ENCODE measurements at places on chromosomes 3 and 15.

- ATAC-seq = peak; percentile 76
These were observed 3.5 kb upstream of the SHISA5 start for GRCh38 chr3:48507256-48508061.

- ATAC-seq = no peak
These were observed 4.9 kb upstream of the KY start for GRCh38 chr3:134655706-134656105.

- ATAC-seq = no peak
These were observed 42.6 kb upstream of the SEMA6D start for GRCh38 chr15:47674586-47675232.

DNA sequence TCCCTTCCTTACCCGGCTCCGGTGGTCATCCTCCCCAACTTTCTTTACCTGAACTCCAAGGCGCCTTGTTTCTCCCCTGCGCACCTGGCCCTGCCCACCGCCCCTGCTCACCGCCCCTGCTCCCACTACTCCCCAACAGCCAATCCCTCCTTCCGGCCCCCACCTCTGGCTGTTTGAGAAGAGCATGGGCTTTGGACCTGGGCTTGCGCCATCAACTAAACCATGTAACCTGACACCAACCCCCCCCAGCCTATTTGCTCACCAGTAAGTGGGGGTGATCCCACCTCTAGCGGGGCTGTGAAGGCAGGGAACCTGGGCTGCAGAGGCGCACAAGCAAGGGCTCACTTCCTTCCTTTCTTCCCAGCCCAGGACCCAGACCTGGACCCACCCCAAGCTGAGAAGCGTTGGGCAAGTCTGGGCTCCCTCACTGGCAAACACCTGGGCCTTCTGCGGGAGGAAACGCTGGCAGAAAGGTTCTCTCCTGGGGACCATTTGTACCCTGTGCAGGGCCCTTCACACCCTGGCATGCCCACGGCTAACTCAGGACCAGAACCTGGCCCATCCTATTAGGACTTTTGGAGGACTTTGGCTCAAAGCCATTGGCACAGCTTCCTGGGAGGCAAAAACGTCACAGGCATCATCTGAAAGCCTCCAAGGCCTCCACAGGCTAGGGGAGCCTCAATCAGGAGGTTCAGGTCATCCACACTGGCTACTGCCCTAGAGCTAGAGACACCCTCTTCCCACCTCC is at the start of gene PLXNB1:
Gene PLXNB1 (minus strand): TSS at position 127 of the 748 bp plus-strand sequence. CDS start 5,475 bp downstream, outside the sequence.
- ATAC-seq = no peak

DNA sequence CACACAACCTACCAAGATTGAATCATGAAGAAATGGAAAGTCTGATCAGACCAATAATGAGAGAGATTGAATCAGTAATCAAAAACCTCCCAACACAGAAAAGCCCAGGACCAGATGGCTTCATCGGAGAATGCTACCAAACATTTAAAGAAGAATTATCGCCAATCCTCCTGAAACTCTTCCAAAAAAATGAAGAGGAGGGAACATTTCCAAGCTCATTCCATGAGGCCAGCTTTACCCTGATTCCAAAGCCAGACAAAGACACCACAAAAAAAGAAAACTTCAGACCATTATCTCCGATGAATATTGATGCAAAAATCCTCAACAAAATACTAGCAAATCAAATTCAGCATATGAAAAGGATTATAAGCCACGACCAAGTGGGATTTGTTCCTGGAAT is 94.1 kb downstream of the SENP2 start:
- no peak for ATAC-seq

DNA sequence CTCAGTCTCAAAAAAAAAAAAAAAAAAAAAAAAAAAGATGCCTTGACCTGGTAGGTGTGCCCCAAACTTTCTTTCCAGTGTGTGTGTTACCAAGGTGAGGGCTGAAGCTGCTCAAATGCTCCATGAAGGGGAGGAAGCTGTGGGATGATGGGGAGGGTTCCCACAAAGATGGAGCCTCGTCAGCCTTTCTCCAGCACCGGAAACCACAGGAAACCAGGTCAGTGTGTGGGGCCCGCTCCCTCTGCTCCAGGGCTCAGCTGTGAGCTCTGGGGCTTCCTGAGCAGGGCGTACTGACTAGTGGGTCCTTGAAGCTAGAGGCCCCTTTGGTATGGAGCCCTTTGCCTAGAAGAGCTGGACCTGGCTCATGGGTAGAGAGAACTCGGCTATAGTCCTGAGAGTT is 681 bp upstream of the IL17RE start:
- peak; percentile 85 for ATAC-seq

DNA sequence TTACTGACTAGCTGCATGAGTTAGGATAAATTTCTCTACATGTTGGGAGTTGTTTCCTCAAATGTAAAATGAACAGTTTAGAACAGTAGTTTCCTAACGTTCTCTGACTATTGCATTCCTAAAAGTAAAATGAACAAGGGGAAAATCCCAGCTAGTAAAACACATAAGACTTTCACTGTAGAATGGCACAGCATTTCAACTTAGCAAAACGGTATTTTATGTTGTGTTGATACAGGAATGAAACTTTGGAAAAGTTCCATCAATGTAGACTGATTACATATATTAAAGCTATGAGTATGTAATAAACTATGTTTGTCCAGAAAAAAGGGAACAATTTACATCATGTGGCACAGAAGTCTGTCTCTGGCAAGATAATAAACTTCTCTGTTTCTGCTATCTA is 297.4 kb upstream of the EPHA3 start:
- no peak for ATAC-seq

- ATAC-seq = no peak
These were observed 39.5 kb downstream of the STARD5 start for GRCh38 chr15:81284256-81285031.

- no peak for ATAC-seq
These were observed 737.4 kb downstream of the ZNF385D start for GRCh38 chr3:21013566-21013965.

DNA sequence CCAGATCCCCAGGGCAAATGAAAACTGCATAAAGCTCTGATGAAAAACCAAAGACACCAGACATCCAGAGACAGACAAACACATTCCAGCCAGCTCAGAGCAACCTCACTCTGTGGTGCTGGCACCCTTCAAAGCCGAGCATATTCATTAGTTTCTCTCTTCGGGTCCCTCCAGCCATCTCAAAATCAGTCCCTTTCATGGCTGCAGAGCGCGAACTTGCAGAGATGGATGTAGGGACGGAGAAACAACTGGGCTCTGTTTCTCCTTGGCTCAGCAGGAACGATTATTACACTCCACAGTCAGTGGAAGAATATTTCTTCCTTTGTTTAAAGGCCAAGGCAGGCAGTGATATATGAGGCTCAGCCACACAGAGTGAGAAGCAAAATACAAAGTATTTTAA is 50.4 kb upstream of the SYN2 start:
- ATAC-seq = no peak

- ATAC-seq = no peak
These were observed 252.7 kb downstream of the TJP1 start for GRCh38 chr15:29569533-29570092.

DNA sequence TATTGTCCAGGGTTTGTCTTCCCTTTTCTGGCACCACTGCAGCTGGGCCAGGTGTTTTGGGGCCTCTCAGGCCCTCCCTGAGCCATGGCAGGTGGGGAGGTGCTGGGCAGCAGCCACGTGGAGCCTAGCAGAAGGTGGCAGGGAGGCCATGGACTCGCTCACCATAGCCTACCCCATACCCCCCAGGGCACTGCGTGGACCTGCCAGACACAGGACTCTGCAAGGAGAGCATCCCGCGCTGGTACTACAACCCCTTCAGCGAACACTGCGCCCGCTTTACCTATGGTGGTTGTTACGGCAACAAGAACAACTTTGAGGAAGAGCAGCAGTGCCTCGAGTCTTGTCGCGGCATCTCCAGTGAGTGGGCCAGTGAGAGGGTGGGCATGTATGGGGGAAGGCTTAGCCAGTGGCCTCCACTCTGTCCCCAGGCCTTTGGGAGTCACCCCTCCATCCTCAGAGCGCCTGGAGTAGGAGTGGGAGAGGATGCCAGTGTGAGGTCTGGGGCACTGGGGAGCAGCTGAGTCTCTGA is 11.9 kb downstream of the SPINT1 start:
- ATAC-seq = no peak

DNA sequence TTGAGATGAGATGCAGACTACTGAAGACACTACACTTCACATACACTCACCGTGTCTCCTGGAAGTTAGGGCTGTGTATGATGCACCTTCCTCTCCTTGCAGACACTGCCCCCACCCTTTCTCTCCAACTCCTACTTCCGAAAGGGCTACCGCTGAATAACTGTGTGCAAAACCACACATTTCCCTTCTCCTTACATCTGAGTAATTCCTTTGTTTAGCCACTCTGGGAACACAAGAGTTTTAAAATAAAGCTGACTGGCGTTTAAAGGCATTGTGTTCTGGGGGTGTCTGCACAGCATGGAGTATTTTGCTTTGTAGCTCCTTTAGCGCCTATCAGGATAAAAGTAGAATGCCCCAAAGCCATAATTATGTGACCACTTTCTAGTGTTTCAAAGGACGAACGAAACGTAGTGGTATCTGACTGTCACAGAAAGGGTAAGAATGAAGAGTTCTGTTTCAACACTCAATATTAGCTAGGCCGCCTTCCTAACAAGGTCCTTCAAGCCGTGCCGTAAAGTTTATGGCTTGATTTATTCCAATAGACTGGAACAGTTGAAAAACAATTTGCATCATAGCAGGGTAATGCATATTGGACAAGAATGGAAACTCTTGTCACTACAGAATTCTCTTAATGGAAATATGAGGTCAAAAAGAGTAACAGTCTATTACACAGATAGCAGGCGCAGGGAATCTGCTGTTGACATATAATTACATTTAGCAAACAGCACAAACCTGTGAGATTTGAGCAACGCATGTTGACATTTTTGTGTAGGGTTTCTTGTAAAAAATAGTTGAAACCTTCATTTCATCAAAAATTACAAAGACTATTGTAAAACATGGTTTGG is 619.9 kb downstream of the FOXP1 start:
- ATAC-seq = no peak

- peak; percentile 32 for ATAC-seq
These were observed 7.2 kb downstream of the BRK1 start for GRCh38 chr3:10122724-10123123.

GRCh38 chr3:140315955-140316354 is 361.9 kb upstream of the TRIM42 start:
- no peak for ATAC-seq

- no peak for ATAC-seq
These were observed 3.6 kb upstream of the KBTBD12 start for GRCh38 chr3:127911421-127911931.

- peak; percentile 85 for ATAC-seq
These were observed at the start of gene PXK for GRCh38 chr3:58332575-58333188. TSS of gene PXK (plus strand) at chr3:58332892. CDS start at chr3:58332989, 97 bp downstream.

DNA sequence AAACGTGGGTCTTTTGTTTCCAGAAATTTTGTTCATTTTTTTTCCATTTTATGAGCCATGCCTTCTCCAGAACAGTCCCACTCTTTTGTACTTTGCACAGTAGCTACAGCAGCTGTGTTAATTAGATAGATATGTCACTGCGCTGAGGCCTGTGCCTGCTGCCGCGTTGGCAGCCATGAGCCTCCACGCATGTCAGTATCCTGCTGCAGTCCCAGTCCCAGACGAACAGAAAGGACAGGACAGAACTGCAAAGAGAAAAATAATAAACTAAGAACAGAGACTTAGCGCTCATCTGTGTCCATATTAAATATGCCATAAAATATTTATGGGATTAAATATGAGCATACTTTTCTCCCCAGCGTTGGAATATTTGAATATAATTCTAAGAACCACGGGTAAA is 442.4 kb upstream of the RARB start:
- no peak for ATAC-seq

GRCh38 chr3:153595186-153595815 is 433.3 kb downstream of the RAP2B start:
- ATAC-seq = peak; percentile 35

- ATAC-seq = no peak
These were observed 126.4 kb upstream of the FAM3D start for GRCh38 chr3:58792921-58793451.

DNA sequence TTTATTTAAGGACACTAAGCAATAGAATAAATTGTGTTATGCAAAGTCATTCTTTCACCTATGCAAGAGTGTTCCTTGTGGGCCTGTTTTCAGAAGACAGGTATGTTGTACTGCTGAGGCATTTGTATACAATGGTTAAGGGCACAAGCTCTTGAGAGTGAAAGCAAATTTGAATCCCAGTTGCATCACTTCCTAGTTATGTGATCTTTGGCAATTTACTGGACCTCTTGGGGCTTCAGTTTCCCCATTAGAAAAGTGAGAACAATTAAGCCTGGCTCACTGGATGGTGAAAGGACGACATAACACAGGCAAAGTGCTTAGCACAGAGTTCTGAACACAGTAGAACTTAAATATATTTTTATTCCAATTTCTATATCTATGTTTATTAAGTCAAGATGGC is 117.4 kb downstream of the EFHB start:
- ATAC-seq = no peak

DNA sequence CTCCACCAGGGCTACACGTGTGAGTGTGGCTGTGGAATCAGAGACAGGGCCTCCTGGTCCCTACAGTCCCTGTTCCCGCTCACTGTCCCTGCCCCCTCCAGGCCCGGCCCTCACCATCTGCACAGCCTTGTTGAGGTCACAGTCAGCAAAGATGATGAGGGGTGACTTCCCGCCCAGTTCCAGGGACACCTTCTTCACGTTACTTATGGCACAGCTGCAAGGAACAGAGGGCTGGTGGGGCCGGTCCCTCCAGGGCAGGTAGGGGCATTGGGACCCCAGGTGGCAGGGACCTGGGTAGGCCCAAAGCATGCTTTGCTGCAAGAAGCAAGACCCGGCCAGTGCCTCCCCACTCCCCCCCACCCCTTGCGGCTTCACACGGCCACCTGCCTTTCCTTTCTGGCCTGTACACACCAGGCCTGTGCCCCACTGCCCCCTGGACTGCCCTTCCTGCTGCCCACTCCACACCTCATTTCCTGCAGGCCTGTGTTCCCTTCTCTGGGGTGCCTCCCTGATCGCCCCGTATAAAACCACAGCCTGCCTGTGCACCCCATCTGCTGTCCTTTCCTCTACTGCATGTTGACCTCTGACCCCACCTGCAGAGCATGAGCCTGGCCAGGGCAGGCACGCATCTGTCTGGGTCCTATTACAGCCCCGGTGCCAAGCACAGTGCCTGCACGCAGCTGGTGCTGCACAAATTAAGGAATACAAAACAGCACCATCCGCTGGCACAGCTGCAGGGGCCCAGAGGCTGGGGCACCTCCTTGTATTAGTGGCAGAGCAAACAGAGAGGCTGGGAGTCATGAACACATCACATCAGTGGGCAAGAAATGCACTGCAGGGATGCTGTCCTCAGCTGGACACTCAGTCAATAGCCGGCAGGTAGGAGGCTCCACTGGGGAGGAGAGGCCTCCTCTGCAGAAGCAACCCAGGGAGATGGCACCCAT is 30.8 kb upstream of the SLC41A3 start:
- ATAC-seq = no peak

- ATAC-seq = no peak
These were observed 36.4 kb upstream of the GASK1A start for GRCh38 chr3:42942693-42943092.

DNA sequence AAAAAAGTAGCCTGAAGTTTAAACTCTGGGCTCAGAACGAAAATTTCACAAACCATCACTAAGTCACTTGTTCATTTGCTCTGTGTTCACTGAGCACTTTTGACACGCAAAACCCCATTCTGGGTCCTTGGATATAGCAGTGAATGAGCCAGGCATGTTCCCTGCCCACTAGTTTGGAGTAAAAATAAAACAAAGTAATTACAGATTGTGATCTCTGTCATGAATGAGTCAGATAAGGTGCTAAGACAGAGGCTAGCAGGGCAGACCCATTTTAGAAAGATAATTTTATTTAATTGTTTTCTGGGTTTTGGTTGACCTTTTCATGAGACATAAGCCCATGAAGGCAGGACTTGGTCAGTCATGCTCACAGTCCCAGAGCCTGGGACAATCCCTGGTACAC is 84.1 kb upstream of the ARHGEF3 start:
- peak; percentile 61 for ATAC-seq

Data from activated T-helper 17 cell treated with anti-CD3 and anti-CD28 coated beads, Interleukin-2, amount 50 U/mL, for 72 hours (primary cell).